GM03348 (cell line): ENCODE measurements at places on chromosomes 7 and 10.

DNA sequence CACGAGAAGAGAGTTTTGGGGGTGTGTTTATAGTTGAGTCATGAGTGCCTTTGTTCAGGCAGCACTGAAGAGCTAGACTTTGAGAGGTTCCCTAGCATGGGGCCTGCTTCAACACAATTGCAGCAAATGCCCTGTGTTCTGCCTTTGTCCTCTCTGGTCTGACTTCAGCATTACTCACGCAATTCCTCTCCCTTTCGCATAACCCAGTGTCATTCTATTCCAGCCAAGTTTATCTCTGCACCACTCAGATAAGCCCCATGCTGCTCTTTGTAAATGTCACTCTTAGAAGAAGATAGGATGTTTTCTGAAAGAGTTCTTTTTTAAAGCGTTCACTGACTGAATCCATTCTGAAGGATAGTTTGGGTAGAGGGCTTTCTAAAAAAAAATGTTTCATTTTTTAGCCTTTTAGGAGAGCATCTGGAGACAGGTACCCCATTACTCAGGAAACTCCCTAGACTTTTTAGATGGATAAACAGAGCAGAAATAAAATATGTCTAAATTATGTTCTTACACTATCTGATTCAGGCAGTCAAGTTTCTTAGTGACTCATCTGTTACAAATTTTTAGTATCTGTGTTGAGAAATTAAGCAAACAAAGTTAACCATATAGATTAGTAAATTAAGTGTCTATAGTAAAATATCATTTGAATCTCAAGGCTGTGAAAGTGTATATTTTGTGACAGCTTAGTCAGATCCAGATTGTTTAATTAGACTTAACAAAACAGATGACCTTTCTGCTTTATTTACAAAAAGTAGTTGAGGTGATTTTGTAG lies 318.5 kb downstream of the GPR158 start:
- no peak for DNase-seq

- no peak for DNase-seq
These were observed 6.6 kb upstream of the ATP6V0A4 start for GRCh38 chr7:138804618-138805017.

DNA sequence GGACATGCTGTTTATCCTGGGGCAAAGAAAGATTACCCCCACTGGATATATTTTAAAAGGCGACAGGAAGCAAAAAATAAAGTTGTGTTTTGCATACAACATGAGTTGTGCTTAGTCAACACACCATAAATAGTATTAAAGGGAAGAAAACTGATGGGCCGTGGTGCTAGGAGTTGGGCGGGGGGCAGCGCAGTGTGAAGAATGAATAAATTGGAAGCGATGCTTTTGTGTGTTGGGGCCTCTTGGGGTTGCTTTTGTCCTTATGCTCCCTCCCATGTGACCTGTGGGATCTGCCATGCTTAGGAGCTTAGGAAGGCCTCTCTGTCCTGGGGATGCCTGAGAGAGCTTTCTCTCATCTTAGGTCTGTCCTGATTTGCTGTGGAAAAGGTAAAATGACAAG lies 35.0 kb upstream of the AGR3 start:
- no peak for DNase-seq

- DNase-seq: no peak
These were observed 168.3 kb downstream of the MYOF start for GRCh38 chr10:93313798-93314197.

GRCh38 chr10:35368485-35369048 lies 32.3 kb downstream of the CCNY start:
- DNase-seq: no peak

DNA sequence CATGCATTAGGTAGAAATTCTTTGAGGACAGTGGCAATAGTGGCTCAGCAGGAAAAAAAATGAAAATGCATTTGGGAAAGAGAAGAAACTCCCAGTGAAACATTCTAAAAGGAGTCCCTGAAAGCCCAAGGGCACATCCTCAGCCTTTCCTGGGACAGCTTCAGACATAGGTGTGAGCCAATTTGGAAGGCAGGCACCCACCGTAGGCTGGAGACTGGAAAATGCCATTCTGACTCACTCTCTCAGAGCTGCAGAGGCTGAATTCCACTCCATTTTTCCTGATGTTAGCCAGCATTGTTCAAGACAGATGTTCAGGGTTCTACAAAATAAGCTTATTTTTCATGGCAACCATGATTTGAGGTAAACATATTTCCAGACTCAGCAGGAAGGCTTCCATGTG lies 379.0 kb upstream of the FZD8 start:
- DNase-seq: no peak

DNA sequence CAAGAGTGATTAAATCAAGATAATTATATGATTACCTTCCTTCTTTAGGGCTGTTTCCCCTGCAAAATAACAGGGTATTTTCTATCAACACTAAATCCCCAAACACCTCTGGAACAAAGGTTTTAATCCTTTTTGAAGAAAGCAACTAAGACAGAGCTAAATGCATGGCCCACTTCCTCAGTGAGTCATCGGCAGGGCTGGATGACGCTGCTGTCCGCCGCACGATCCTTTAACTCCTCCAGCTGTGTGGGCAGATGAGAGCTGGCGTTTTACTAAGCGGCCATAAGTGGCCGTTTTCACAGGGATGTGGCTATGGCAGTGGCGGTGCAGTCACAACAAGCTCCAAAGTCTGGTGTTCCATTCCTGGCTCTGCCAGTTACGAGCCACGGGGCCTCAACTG lies 76.0 kb upstream of the C1QL3 start:
- DNase-seq: no peak

DNA sequence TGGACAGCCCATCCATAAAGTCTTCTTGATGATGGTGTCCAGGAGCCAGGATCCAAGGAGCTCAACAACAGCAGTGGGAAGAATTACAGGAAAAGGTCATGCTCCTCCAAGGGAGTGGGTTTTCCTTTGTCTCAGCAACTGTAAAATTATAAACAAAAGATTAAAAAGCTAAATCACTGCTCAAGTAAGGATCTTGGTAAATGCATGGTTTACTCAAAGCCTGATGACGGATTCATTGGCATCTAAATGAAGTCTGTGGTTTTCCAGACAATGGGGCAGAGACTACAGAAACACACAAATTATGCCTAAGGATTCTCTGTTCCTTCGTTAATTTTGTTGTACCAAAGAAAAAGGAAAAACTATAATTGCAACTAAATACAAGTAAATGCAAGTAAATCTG lies 36.4 kb upstream of the DLX6 start:
- DNase-seq: no peak

DNA sequence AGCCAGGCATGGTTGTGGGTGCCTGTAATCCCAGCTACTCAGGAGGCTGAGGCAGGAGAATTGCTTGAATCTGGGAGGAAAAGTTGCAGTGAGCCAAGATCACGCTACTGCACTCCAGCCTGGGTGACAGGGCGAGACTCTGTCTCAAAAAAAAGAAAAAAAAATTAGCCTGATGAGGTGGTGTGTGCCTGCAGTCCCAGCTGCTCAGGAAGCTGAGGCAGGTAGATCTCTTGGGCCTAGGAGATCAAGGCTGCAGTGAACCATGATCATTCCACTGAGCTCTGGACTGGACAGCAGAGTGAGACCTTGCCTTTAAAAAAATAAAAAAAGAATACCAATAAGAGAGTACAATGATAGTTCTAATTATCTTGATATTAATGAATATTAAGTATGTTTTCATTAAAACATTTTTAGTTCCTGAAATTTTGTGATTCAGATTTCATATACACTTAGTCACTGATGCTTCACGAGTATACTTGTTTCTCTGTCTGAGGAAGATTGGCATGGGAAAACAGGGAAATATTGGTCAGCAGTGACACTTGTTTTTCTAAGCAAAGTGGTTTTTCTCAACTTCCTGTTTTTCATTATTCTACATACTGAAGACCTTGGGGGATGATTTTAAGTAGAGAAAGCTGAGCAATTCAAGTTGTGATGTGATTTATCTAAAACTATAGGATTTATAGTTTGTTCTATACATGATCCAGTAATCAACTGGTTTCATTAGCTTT lies 76.8 kb downstream of the ADK start:
- DNase-seq: peak; percentile 35

DNA sequence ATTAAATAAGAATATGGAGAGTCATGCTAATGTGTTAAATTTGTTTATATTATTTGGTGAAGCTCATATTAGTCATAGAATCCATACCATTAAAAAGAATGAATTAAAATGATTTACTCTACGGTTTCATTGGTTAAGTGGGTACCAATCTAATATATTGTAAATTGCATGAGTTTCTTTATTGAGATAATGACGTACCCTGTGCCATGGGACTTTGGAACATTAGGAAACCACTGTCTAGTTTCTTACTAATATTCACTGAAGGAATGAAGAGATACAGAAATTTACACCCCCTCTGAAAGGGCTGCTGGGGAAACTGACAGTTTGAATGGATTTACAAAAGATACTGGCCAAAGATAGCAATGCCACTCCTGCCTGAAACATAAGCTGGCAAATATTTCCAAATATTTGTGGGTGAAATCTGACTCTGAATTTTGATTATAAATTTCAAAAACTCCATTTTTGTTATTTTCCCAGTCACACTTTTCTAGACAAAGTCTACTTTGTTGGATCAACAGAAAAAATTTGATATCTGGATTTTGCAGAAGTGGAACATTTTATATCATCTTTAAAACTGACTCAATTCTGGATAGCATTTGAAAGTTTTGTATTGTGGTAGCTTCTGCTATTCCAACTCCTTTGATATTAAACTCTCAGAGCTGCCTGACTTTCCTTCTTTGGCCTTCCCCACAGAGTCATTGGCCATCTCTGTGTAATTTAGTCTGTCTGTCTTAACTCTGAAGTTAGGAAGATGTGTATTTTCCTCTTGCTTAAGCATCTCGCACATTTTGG lies 22.3 kb downstream of the MDFIC start:
- no peak for DNase-seq

- no peak for DNase-seq
These were observed 198.4 kb downstream of the PCLO start for GRCh38 chr7:82964150-82964882.

DNA sequence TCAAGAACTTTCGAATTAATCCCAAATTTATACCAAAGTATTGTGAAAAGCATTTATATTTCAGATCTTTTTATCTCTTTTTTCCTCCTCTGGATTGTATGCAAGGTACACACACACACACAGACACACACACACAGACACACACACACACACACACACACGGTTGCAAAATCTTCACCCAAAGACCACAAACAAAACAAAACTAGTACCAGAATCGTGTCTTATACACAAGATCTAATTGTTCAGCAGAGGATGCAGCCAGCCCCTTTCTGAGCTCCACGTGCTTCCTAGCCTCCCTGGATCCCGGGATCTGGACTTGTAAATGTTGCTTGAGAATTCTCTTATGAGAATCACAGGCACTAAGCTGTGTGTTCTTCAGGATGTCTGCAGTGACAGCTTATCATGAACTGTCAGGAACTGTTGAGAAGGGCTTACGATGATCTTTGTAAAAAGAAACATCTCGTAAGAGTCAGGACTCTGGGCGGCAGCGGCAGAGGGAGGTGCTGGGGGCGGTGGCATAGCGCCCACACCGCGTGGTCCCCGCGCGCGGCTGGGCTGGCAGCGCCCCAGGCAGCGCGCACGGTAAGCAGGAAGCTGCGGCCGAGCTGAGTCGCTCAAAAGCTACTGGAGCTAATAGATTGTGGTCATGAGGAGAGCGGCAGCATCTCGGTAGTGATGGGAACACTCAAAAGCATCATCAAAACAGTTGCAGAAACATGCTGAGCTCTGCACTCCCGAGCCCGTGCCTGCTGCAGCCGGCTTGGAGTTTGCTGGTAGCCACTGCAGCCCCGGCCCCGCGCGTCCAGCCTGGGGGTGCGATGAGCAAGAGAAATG lies 277.6 kb downstream of the GATA3 start:
- DNase-seq: peak; percentile 44

DNA sequence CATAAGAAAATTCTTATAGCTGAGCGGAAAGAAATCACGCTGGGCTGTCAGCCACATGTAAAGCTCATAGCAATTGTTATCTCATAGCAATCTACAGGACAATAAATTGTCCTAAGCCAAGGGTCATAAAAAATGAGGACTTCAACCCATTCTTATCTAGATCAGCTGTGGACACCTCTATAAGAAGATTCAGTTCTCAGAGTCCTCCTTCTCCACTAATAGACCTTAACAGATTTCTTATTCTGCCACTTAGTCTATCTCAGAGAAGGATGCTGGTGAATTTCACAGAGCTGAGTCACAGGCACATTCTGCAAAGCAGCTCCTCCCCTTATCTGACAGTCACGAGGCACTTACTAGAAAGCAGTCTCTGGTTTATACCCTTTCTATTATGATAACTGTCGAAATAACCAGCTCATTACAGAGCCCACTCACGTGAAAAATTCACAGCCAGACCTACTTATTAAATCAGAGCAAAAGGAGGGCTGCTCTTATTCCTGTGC lies 185.3 kb upstream of the PCLO start:
- DNase-seq: peak; percentile 63

GRCh38 chr7:23246555-23246954 lies at the start of gene GPNMB:
TSS of gene GPNMB (plus strand) at chr7:23246775. CDS start at chr7:23246858, 83 bp downstream.
- peak; percentile 90 for DNase-seq

GRCh38 chr10:68212721-68213352 lies 19.1 kb downstream of the ATOH7 start:
- peak; percentile 65 for DNase-seq

- DNase-seq: peak; percentile 74
These were observed 276.9 kb downstream of the CSTF2T start for GRCh38 chr10:51422311-51423120.

DNA sequence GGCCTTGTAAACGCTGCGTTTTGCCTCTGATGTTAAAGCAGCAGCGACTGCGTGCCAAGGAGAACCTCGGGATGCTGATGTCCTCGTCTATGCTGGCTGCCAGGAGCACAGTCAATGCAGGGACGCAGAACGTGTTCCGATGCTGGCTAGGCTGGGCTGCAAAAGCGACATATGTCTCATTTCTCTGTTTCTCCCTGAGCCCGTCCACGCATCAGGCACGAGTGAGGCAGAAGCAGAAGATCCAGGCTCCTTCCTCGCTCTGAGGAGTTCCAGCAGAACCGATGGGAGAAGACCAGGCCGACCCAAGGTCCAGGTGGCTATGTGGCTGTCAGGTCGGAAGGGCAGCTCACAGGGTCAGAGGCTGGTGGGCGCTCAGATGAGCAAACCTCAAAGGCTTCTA lies 3.7 kb upstream of the FOXL3 start:
- DNase-seq: no peak

DNA sequence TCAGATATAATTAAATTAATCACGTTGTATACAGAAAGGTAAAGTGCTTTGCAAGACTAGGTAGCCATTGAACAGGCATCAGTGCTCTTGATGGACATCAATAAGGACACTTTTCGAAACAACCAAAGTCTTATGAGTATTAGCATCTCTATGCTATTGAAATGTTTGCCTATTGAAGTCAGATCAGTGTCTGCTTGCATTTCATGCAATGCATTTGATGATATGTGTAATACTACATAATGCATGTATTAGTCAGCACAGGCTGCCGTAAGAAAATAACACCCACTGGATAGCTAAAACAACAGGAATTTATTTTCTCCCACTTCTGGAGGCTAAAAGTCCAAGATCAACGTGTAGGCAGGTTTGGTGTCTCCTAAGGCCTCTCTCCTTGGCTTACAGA lies 209.3 kb upstream of the PLXDC2 start:
- no peak for DNase-seq

- no peak for DNase-seq
These were observed 178.1 kb downstream of the ELFN1 start for GRCh38 chr7:1848013-1848640.
